Stimulated activated CD4-positive, alpha-beta T cell treated with anti-CD3 and anti-CD28 coated beads, Interleukin-2, amount 100 ng/mL, for 4 hours (primary cell): ENCODE measurements at places on chromosomes 1 and 21.

DNA sequence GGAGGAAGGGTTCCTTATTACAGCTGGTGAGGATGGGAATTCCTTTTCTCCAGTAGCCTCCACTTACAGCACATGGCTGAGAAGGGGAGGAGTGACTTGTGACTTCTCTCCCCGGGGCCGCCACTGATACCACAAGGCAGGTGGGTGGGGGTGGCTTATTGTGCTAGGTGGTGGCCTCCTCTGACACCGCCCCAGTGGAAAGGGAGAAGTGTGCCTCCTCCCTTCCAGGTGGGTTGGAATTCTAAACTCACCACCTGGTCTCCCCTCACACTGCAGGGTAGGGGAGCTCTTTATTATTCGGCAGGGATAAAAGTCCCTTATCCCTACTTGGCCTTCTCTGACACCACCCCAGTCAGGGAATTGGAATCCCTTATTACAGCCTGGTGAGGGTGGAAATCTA, 89.5 kb downstream of the CCDC30 start:
- DNase-seq = no peak

DNA sequence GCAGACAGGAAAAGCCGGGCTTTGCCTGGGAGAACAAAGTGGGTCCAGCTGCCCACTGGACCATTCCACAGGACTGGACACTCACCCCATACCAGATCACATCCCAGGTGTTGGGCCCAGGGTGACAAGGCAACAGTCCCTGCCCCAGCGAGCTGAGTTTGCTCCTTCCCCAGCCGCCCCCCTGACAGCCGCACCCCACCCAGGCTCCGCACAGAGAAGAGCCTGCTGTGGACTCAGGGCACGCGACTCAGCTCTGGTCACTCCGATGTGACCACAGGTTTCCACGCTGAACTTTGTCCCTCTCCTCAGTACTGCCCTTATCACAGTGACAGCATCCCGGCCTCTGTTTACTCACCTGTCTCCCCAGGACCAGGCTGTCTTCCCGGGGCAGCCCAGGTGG, 1.2 kb downstream of the BMP8B start:
- no peak for DNase-seq

GRCh38 chr1:8567146-8567545, 249.2 kb downstream of the SLC45A1 start:
- DNase-seq = no peak

- DNase-seq = no peak
Observed at GRCh38 chr1:3306583-3307291, 147.7 kb upstream of the ARHGEF16 start.
